Stimulated activated naive CD4-positive, alpha-beta T cell (primary cell): ENCODE measurements at places on chromosomes 2 and 18.

GRCh38 chr2:169579044-169579443, 5.1 kb upstream of the PPIG start:
- no peak for DNase-seq

DNA sequence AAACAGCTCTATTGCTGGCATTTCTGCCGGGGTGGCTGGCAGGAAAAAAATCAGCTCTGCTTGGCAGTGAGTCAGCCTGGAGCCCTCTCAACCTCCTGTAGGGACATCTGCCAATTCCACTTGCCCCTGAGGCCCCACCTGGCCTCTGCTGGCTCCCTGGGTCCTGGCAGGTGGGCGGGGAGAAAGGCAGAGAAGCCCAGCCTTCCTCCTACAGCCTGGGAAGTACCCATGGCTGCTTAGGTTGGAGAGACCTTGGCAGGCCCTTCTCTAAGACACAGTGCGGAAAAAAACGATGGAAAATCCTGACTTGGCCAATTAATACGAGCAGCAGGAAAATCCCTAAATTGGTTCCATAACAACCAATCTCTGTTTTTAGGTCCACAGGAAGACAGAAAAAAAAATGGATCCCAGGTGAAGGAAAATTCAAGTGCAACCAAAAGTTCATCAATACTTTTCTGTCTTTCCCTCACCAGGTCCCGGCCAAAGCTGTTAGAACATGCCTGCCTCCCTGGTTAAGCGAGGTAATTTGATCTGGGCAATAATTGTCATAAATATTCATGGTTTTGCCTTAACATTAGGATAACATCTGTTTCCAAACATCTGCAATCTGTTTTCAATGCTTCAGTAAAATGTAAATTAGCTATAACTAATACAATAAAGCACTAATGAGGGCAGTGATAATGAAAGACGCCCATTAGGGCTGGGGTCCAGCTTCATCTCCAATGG, 245.9 kb downstream of the TFCP2L1 start:
- DNase-seq = no peak

GRCh38 chr2:15425712-15426111, 135.4 kb downstream of the NBAS start:
- no peak for DNase-seq

DNA sequence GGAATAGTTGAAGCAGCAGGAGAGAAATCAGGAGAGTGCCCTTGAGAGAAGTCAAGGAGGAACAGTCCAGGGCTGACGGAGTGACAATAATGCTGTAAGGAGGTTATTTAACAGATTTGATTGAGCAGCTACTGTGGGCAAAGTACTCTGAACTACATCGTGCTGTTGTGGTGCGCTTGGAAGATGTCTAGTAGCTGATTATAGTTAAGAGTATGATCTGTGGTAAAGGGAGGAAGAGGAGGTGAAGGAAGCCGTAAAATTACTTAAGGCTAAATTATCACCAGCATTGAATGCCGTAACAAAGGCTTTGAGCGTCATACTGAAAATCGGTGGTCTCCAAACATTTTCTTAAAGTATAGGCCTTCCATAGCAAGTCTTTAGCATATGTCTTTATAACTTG, 4.5 kb downstream of the PCBP1 start:
- DNase-seq = no peak

GRCh38 chr2:165743442-165743841, 50.6 kb downstream of the GALNT3 start:
- DNase-seq = no peak

DNA sequence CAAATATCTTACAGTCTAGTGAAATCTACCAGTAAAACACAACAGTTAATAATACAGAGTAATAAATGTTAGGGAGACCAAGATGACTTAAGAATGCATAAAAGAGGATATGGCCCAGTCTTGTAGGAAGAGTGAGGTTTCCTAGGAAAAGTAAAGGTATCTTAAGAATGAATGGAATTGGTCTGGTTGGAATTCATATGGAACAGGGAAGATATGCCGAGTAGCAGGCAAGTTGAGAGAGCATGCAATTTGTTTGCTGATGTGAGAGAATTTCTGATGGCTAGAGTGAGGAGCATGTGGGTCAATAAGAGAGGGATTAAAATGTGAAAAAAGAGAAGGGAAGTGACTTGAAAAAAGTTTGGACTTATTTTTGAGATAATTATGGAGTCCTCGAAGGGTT, 512.9 kb upstream of the ZEB2 start:
- DNase-seq = no peak

GRCh38 chr18:63131106-63131958, 188.2 kb downstream of the BCL2 start:
- peak; percentile 39 for DNase-seq

- no peak for DNase-seq
These were observed 32.7 kb downstream of the RAB27B start for GRCh38 chr18:54860941-54861340.
